ENCODE measurements at places on chromosomes 11 and 22. TPM values are rescaled to one million over a fixed set of nuclear protein-coding genes. Genes with fewer than 3 reads are reported as not detected.

RAPSN gene
- 0.21 TPM for total RNA-seq

OR52I1 gene
- not detected for total RNA-seq

ANKK1 gene
- total RNA-seq = 0.07 TPM

ACR gene
- not detected for total RNA-seq

SYT7 gene
- total RNA-seq = 0.04 TPM

SCT gene
- not detected for total RNA-seq

PACSIN3 gene
- 4.1 TPM for total RNA-seq
